ENCODE measurements at places on chromosomes 5 and 9.

GRCh38 chr9:115739096-115739875, 414.3 kb upstream of the PAPPA start:
- no peak for DNase-seq

DNA sequence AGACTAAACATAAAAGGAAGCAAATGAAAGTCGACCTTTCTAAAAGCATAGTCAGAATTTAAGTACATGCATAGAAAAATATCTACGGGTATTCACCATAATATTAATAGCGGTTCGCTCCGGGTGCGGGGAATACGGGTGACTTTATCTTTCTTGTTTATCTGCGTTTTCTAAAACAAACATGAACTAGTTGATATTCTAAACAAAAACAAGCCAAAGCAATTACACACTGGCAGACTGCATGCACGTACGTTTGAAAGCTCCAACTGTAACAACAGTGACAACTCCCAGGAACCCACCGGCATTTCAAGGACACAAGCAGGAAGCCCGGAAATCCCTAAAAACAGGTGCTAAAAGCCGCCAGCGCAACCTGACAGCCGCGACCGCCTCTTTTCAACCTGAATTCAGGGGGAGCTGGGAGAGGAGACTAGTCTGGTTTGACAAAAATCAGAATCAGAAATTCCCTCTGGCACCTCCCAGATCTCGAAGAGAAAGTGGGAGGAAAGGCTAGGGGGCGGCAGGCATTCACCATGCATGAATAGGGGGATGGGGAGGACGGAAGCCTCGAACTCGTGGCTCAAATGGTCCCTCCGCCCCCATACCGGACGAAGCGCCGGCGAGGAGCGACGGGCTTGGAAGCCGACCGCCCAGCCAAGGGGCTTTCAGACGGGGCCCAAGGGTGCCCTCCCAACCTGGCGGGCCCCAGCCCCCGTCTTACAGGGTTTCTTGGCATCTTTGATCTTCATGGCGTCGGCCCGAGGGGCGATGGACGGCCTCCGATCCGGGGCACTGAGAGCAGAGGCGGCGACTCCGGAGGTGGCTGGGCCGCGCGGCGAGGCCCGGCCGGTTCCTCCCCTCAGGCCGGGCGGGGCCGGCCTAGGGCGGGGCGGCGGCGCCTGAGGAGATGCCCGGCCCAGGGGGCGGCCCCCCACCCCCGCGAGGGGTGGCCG, at the start of gene PANK3:
Gene PANK3 (minus strand): TSS at position 831 of the 950 bp plus-strand sequence. CDS start 85 bp downstream, at position 746.
- no peak for DNase-seq

GRCh38 chr5:62942384-62942783, 363.8 kb downstream of the LRRC70 start:
- DNase-seq: no peak

DNA sequence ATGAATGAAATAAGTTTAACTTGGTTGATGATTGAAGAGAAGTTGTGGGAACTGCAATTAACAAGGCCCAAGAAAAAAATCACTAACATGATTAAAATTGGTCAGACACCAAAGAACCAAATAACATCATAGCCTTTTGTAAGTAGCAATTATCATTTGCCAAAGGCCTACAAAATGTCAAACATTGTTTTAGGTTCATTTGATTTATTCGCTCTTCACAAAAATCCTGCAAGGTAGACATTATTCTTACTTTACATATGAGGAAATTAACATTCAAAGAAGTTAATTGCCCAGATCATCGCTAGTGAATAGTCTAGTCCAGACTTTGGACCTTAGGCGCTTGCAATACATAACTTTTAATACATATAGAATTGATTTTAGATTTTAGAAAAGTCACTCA, 2.6 kb downstream of the POLK start:
- no peak for DNase-seq

GRCh38 chr9:127794001-127794791, 8.4 kb downstream of the CDK9 start:
- no peak for DNase-seq

- DNase-seq: no peak
Measured at GRCh38 chr9:88922091-88922490, 69.2 kb upstream of the S1PR3 start.

DNA sequence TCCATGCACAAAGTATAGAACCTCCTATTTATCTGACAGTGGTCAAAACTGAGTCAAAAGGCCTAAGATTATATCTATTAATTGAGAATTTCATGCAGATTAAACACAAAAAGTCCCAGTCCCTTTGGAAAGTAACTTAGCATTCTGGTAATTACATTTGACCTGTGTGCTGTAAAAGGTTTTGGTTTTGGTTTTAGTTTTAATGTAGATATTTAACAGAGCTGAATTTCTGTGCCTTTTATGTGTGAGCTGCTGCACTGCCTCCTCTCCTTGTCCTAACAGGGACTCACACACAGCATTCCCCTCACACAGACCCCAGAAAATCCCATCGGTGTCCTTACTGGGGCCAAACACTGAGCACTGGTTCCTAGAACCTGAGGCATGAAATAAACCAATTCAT, 31.0 kb upstream of the FSD1L start:
- no peak for DNase-seq

DNA sequence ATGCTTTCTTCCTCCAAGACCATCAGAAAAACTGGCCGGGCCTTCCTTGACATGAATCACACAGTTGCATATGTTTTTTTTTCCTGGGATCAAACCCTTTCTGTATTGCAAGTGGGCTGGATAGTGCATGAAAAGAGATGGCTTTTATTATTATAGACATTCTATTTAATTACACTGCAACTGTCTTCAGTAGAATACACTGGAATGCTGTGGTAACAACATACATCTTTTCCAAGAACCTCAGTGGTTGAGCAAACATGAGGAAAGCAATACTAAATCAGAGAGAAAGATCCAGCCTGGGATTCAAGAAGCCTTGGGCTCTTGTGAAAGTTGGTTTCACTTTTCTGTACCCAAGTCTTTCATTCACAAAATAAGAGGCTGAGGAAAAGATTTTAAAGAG, 193.0 kb downstream of the DMAC1 start:
- no peak for DNase-seq

- DNase-seq: no peak
Measured at GRCh38 chr5:18114151-18114757, 480.0 kb downstream of the TAF11L14 start.

GRCh38 chr9:137454145-137454596, 5.0 kb downstream of the NSMF start:
- no peak for DNase-seq

DNA sequence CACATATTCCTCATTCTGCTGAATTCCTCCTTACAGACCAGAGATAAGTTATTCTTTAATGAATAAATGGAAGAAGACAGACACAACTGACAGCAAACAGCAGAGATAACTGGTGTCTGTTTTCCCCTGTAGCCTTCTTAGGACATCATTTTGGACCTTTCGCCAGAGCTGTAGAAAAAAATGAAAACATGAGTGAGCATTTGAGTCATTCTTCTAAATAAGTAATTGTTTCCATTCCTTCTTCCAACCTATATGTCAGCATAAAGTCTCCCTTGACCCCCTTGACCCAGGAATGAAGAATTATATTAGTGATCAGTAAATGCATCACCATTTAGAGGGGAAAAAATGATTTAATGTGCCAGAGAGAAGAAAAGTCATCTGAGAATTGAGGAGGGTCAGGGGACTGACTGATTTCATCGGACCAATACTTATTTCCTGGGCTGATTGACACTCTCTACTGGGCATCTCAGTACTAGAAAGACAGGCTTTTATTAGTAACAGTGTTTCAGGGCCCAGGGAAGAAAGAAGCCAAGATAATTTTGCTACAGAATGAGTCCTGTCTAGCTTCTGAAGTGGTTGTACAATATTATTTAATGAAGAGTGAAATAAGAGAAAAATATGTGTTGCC, 597.0 kb downstream of the PSAT1 start:
- no peak for DNase-seq

- DNase-seq: no peak
Measured at GRCh38 chr9:104743376-104743985, 4.0 kb upstream of the NIPSNAP3A start.

DNA sequence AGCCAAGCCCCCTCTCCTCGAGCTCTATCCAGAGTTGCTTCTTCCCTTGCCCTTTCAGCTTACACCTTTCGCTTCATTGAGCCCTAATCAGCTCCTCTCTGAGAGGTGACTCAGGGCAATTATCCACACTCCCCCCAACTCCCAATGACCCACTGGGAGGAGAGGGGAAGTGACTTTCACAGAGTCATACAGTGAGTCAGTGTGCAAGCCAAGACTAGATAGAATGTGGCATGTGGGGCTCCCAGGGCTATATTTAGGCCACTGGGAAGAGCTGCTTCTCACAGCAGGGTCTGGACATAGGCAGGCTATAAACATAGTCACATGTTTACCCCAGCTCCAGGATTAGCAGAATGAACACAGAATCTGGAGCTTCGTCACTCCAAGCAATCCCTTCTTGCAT, 57.4 kb downstream of the NRG2 start:
- no peak for DNase-seq

GRCh38 chr9:84303061-84303460, 37.5 kb downstream of the SLC28A3 start:
- no peak for DNase-seq

DNA sequence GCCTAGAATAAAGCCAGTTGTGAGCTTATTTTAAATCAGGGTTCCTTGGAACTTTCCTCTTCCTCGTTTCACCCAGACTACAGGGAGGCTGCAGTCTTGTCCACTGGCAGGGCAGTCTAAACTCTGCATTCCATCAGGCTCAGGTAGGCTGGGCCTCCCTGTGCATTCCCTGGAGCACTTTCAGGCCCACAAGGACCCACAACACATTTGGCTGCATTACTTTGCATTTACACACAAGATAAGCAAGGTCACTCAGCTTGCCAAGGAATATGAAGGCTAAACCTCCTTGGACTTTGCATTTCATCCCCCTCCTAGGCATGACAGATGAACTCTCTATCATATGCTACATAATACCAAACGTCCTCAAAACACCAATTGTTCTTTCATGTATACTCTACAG, 104.2 kb downstream of the MARCHF3 start:
- DNase-seq: no peak

DNA sequence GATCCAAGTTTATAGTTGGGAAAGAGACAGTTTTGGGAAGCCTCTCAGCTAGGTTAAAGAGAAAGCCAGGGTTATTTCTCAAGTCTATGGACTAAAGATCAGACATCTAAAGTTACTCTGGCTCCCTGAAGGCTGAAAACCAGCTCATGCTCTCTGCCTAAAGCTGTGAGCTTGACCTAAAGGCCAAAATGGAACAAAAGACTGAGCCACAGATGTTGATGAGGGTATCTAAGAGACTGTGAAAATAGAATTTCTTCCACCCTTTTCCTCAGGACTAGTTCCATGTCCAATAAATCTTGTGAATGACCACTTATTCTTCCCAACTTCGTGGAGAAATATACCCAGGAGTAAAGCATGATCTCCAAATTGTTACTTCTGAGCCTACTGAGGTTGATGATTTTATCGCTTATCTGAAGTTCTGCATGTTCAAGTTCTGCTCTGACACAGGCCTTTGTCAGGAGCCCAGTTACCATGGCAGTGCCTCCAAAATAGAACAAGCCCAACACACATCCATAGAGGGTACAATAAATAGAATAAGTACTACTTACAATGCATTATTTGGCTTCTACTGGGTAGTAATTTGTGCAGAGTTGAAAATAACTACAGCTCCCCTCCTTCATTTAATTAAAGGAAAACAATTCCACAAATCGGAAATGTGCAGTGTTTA, 373.6 kb downstream of the NTRK2 start:
- DNase-seq: no peak

DNA sequence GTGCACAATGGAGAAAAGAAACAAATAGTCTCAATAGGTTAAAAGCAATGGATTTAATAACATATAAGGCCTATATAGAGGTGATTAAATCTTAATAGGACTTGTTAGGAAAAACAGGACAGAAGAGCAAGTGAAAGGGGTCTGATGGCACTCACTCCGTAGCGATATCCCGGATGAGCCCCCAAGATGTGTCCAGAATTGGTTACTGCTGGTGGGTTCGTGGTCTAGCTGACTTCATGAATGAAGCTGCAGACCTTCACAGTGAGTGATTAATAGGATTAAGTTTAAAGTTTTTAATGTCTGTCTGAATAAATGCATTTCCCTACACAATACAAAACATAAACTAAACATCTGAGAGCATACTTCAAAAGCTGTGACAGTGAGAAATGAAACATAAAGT, 110.4 kb upstream of the FAM174A start:
- DNase-seq: no peak

DNA sequence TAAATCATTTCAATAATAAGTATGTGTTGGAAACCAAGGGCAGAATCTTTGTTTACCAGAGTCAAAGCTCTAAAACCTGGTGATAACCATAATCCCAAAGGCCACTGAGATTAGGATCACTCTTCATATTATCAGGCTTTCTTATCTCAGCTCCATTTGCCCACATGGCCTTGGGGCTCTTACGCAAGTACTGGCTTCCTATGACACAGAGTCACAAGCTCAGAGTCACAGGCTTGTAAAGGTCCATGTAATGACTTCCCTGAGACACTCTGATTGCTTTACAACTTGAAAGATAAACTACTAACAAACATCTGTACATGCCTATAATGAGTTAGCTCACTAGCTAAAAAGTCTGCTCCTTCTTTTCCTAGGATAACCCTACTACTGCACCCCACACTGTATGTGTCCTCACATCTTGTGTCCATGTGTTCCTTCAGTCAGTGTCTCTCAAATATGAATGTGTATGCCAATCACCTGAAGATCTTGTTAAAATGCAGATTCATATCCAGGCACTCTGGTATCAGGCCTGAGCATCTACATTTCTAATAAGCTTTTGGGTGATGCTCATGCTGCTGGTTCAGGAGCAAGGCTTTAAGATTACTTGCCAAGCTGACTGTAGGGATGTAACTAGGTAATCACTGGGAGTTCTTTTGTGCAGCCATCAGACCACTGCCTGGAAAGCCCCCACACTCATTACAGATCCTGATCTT, 28.4 kb downstream of the SEMA6A start:
- no peak for DNase-seq

GRCh38 chr5:81948349-81948748, 23.5 kb upstream of the ATG10 start:
- no peak for DNase-seq

GRCh38 chr9:18675973-18676372, 202.0 kb downstream of the ADAMTSL1 start:
- DNase-seq: no peak

GRCh38 chr5:44875661-44876605, 67.2 kb downstream of the MRPS30 start:
- no peak for DNase-seq

DNA sequence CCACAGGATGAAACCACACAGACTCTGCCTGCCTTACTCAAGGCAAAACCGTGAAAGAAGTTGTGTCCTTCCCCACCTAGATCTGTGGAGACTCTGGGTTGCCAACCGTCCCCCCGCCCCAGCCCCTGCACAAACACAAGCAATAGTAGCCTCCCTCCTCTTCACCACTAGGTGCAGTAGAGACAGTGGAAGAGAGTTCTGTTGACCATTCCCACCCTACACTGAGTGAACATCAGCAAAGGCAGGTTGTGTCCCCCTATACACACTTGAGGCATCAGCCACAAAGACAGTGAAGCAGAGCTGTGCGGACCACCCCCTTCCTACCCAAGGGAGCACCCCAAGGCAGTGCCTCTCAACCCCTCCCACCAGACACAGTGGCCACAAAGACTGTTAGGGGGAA, 223.7 kb upstream of the NFIL3 start:
- DNase-seq: no peak

All from hypothalamus (tissue), 51 donors.